T-helper 9 cell (primary cell): ENCODE measurements at places on chromosomes 12 and 14.

GRCh38 chr14:99548871-99549515, 55.0 kb downstream of the CCDC85C start:
- DNase-seq, result no peak

DNA sequence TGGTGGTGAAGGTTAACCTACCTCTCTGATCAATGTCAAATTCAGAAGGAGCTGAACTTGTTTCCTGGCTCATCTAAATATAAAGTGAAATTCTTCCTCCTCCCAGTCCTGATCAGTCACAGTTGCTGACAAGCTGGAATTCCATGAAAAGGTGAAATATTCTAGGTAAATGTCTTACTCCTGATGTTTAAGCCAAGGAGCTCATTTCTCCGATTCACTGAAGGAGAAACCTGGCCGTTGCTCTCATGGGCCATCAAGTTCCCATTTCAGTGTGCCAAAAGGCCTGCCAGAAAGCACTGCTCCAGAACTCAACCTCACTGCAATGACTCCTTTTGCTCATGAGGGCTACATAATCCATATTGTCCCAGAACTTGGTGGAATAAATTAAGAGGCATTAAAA, 707.5 kb downstream of the GALC start:
- no peak for DNase-seq

DNA sequence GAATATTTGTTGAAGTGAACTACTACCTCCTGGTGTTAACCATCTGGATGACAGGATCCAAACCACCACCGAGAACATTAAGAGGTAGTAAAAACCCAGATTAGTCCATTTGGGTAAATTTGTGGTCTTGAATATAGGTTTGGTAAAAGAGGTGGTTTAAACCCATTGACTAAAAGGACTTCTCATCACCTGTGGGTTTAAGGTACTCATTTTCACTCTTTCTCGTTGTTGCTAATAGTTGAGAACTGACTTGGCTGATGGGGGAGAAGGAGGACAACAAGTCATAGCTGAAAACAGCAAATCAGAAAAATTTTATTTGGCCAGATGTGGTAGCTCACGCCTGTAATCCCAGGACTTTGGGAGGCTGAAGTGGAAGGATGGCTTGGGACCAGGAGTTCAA, 59.2 kb downstream of the ACADS start:
- DNase-seq, result no peak

DNA sequence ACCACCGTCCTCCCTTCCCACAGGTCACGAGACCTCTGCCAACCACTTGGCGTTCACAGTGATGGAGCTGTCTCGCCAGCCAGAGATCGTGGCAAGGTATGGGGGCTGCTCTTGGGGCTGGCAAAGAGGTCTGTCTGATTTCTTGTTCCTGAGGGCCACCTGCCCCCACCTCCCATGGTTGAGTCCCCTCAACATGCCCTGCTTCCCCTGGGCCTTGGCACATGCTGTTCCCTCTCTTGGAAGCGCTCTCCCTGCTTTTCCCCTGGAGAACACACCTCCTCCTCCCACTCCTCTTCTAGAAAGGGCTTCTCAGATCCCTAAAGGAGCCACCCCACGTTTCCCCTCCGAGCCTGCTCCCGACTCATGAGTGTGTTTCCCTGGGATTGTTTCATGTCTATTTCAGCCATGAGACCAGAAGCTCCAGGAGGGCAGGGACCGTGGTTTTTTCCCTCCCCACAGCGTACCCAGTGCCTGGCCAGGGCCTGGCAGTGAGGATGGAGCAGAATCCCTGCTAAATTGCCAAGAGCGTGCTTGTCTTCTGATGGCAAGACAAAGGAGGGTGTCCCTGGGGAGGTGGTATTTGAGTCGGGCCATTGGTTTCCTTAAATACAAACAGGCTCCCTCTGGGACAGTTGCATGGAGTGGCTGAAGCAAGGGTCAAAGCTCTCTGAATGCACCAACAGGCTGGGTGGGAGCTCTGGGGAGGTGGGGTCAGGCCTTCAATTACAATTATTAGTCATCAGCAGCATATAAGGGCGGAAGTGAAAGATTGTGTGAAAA, 34.1 kb downstream of the CYP46A1 start:
- no peak for DNase-seq
